ENCODE measurements at places on chromosomes 6 and 20.

DNA sequence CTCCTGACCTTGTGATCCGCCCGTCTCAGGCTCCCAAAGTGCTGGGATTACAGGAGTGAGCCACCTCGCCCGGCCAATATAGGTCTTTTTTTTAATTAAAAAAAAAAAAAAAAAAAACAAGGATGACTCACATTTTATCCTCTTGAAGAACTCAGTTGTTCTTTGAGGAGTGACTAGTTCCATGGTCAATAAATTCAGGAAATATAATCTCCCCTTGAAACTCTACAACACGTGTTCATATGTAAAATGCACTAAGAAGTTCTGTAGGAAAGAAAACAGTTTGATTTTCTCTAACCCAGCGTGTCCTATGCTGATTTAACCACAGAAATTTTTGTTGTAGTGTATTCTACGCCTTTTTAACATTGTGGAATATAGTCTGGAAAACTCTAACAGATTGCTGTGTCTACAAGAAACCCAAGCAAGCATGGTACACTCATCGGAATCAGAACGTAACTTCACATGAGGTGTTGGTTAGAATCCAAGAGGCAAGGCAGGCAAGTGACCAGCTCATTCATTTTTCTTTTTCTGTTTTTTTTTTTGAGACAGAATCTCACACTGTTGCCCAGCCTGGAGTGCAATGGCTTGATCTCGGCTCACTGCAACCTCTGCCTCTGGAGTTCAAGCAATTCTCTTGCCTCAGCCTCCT, 79.0 kb upstream of the ZNF217 start:
- DNase-seq = no peak

DNA sequence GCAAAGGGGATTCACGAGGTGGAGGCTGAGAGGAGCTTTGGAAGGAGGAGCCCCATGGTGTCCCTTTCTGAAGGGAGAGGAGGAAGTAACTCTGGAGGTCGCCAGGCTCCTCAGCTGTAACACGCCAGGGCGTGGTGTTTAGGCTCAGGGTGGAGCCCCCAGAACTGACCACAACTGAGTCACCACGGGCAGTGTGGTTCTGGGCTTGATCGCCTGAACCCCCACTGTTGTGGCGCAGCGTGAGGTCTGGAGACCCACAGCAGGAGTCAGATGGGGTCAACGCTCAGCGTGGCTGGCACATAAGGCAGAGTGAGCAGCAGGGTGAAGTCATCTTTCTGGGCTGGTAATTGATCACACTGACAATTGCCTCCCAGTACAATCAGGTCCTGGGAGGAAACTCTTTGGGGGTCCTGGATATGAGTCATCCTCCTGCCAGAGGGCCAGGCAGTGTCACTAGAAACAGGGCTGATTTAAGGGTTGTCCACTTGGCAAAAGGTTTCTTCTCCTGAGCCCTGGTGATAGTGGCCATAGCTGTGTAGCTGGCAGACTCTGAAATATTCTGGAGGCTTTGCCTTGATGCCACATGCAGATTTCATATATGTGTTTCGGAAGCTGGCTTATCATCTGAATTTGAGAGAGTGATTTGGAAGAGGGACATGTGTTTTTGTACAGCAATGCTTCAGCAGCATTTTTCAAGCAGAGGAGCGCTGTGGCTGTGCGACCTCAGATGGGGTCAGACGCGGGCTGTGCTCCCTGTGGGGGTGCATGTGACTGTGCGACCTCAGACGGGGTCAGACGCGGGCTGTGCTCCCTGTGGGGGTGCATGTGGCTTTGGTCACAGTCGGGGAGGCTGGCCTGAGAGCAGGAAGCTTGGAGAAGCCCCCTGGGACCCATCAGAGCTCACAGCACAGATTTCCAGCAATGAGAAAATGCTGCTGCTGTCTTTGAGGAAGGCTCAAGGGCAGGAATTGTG, 50.0 kb downstream of the SYNJ2 start:
- peak; percentile 23 for DNase-seq

DNA sequence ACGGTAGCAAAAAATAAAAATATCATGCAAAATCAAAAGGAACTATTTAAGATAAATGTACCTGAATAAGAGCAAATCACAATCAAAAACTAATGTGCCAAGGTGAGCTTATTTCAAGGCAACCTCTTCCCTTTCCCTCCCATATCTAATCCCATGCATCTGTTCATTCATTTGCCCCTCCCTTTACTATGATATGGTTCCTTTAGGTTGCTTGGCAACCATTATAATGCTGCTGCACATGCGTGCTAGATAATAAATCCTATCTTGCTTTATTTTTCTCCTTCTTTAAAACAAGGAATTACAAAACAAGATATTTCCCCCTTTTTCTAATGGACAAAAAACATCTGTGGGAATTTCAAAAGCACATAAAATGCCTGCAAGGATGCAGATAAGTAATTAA, 318.2 kb upstream of the POU3F2 start:
- DNase-seq = no peak

DNA sequence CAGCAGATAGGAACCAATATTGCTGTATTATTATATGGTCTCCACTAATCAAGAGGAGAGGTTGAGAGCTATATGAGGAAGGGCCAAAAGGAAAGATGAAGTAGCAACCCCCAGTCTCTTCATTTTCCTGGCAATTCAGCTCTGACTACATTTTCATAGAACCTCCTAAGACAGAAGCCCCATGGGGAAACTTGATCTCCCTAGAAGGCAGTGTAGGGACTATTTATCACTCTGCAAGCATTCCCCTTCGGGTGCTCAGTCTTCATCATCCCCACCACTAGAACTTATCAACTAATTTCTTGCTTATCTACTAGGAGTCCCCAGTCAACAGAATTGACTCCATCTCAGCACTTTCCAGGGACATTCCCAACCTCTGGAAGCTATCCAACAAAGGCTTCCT, 25.5 kb upstream of the ITCH start:
- no peak for DNase-seq

DNA sequence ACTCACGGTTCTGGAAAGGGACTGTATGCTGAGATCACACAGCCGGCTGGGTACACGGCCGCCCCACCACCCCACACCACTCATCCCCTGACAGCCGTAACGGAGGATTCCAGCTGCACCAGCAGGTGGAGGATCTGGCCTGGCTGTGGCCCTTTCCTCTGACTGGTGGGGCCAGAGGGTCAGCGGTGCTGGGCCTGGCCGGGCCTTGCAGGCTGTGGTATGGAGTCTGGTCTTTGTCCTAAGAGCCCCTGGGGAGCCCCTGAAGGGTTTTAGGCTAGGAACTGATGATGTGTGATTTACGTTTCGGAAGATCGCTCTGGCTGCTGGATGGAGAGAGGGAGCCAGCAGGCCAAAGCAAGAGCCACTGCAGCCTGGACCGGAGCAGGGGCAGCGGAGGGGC, 26.6 kb downstream of the NOL4L start:
- DNase-seq = no peak

DNA sequence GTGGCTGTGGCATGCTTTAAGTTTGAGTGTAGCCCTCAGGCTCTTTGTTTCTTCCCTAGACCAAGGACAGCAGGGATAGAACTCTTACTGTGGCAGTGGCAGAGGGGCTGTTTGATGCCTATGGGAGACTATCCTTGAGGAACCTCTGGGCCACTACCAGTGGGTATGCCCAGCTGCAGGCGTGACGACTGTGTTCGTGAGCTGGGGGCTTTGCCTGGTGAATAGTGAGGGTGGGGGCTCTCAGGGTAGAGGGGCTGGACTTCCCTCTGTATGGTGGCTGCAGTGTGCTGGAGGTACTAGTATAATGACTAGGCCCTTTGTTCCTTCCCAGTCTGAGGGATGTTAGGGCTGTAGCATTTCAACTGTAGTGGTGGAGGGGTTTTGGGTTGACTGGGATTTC, 1242.0 kb downstream of the KHDRBS2 start:
- no peak for DNase-seq

DNA sequence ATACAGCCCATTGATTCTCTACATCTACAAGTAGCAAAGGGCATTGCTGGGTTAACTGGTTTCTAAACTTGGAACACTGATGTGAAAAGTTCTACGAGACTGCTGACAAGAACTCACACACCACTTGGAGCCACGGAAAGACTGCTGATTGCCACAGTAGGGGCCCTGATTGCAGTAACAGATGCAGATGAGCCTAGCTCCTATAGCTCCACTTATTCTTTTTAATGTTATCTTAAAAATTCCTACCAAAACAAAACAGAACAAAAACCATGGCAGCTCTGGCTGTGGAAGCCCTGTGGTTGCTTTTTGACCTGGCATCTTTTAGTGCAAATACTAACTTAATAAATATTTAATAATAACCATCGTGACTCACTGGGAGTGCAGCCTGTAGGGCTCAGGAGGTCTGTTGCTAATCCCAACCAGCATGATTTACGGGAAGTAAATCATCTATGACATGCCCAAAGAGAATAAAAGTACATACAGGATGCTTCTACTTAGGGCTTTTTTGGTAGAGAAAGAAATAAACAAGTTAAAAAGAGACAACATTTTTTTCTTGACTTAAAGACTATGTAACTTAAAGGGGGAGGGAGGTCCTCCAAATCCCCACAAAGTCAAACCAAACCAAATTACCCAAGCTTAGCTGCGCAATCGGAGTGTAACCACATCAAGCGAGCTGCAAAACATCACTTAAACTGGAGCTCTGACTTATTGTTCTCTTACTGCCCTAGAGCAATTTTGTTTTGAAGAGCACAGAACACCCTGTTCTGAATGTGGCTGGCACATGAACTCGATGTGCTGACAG, 87.2 kb downstream of the FKBP5 start:
- peak; percentile 63 for DNase-seq

GRCh38 chr20:58481481-58482021, 33.6 kb downstream of the APCDD1L start:
- DNase-seq = peak; percentile 80

- DNase-seq = no peak
Measured at GRCh38 chr20:59160389-59161115, 3.1 kb upstream of the ZNF831 start.

DNA sequence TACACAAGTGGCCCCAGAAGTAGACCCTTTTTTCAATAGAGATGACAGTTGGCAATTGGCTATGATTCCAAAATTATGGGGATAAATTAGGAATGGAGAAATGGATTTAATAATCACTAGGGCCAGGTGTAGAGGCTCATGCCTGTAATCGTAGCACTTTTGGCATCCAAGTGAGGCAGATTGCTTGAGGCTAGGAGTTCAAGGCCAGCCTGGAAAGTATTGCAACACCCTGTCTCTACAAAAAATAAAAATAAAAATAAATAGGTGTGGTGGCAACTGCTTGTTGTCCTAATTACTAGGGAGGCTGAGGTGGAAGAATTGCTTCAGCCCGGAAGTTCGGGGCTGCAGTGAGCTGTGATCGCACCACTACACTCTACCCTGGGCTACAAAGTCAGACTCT, 60.0 kb downstream of the BMP2 start:
- no peak for DNase-seq

DNA sequence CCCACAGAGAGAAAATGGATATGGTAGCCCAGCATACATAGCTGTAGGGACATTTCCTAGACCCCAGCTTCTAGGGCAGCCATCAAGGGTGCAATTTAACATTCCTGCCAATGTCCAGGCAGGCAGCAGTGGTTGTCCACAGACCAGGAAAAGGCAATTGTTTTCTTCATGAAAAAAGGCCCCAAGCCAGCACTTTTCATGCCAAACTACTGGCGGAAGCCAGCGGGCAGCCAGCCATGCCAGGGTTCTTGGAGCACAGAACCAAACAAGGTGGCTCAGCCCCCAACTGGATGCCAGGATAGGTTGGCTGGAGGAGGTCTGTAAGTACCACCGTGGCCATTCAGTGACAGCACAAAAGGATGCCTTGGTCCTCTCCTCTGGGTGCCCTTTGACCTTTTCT, 94.6 kb downstream of the BANF2 start:
- DNase-seq = no peak

DNA sequence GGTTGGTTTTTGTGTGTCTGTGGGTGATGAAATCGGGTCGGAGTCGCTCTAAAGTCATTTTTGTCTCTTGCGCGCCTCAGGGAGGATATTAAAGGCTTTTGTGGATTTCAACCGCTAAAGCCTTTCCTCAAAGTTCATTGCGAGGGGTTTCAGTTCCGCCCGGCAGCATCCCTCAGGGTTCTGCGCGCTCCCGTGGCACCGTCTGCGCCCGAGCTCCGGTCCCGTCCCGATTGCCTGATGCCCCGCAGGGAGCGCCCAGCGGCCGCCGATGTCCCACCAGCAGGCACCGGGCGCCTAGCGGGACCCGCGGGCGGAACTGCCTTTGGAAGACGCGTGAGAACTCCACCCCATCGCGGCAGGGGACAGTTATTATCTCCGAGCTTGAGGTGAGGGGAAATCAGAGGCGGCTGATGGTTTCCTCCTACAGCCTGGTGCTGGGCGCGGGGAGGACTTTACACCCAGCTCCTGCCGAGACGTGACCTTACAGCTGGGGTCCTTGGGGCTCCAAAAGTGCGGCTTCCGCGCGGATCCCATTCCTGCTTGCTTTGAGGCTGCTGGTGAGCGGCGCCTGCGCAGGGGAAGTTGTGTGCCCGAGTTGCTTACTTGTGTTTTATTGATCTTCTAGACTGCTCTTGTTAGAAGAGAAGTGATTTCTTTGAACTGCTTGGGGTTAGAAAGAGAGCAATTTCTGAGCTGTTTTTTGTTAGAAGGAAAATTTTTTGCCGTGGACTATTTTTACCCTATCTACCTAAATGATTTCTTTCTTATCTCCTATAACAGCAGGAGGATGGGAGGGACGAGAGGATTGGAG, 27.1 kb downstream of the ULBP1 start:
- DNase-seq = no peak

- DNase-seq = no peak
Measured at GRCh38 chr6:16949716-16950115, 152.1 kb upstream of the STMND1 start.

GRCh38 chr6:116741571-116741970, 23.9 kb downstream of the FAM162B start:
- DNase-seq = no peak

DNA sequence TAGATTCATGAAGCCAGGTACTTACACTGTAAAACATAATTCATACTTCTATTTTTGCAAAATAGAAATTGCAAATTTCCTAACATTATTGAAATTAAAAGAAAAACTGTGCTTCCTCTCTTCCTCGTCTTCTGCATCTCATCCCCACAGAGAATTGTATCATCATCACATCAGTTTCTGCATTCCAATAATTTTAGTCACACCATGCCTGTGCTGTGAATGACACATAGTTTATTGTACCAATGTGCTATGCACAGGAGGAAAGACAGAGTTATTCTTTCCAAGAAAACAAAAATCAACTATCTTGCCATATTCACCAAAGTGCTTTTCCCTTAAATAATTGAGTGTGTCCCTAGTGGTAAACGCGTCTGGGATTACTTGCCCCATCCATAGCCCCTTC, 38.1 kb upstream of the FAM135A start:
- no peak for DNase-seq

DNA sequence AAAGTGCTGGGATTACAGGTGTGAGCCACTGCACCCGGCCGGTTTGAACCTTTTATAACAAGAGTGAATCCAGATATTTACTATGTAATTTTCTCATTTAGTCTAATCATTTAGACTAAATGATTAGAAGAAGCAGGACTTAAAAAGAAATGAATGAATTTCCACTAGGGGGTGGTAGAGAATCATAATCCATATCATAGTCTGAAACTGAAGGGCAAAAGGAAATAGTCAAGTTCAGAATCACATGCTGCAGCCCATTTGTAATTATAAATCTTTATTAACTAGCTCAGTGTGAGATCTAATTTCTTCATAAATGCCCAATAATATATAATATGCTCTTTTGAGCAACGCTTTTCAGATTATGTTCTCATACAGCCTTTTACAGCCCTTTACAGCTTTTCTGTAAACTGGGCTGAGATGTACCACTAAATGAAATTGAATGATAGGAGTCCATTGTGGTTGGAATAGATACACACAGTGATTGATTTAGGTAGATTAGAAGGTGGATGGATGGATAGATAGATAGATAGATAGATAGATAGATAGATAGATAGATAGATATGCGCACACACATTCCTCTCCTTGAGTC, 31.8 kb downstream of the PSMB9 start:
- DNase-seq = no peak

Data from stimulated activated CD4-positive, alpha-beta T cell treated with anti-CD3 and anti-CD28 coated beads, Interleukin-4, amount 100 ng/mL, for 24 hours (primary cell).